ENCODE measurements at places on chromosomes 3 and 15.

DNA sequence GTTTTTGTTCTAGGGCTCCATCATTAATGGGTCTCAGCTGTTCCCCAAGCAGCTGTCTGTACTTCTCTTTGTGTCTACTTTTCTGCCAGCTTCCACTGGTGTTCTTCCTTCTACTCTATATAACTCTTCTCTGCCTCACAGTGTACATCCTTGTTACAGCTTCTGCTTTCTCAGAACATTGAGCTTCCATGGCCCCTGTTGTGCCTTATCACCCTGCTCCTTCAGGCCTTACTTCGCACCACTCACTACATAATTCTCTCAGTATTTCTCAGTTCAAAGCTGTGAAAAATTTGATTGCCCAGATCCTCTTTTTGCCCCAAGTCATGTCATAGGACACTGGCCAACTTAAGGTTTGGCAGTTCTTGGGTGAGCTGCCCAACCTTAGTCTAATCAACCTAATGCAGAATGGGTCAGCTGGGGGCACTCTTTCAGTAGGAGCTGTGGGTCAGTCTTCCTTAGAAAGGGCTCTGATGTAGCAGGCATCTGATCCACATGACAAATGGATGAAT lies 28.9 kb downstream of the CSTA start:
- DNase-seq = no peak

GRCh38 chr15:100842756-100843730 lies 36.6 kb upstream of the ALDH1A3 start:
- no peak for DNase-seq

GRCh38 chr15:31469786-31470525 lies 143.3 kb downstream of the KLF13 start:
- DNase-seq = no peak

DNA sequence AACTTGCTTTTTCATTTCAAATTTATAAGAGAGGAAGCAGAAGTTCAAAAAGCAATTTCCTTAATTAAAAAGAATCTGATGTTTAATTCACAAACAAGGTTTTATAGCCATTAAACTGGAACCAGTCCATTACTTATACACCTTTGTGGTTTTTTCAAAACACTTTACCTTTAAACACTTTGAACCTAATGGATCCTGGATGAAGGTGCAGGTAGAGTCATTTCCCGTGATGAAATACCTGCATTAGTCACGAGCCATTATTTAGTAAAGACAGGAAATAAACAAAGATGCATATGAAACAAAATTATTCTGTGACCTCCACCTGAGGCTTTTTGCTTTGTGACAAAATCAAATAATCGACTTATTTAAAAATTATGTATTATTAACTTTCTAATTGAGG lies 341.7 kb upstream of the UBE2E2 start:
- no peak for DNase-seq

DNA sequence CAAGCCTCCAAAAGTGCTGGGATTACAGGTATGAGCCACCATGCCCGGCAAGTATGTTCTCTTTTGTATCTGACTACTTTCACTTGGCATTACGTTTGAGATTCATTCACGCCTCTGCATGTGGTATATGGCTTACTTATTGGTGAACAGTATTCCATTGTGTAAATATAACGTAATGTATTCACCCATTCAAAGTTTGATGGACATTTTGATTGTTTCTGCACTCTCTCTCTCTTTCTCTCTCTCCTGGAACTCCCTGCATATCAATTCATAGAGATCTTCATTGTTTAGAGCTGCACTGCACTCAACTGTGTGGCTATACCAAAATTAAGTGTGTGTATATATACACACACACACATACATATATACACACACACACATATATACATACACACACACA lies 30.4 kb downstream of the SPPL2A start:
- DNase-seq = no peak

DNA sequence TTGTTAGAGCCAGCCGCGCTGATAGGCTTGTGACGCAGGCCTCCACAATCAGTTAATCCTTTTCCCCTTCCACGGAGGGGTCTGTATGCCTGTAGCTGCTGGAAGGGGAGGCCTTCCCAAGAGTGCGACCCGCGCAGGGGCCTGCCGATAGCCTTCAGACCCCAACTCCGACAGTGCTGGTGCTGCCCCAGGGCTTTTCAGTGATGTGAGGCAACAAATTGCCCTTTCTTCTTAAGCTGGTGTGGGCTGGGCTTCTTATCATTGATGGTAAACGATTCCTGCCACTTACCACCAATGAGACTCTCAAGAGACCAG lies 143.4 kb downstream of the CHSY1 start:
- no peak for DNase-seq

GRCh38 chr15:52717481-52717880 lies 38.3 kb upstream of the ATOSA start:
- DNase-seq = peak; percentile 28

- DNase-seq = no peak
Observed at GRCh38 chr3:153783741-153784480, 337.3 kb upstream of the ARHGEF26 start.

DNA sequence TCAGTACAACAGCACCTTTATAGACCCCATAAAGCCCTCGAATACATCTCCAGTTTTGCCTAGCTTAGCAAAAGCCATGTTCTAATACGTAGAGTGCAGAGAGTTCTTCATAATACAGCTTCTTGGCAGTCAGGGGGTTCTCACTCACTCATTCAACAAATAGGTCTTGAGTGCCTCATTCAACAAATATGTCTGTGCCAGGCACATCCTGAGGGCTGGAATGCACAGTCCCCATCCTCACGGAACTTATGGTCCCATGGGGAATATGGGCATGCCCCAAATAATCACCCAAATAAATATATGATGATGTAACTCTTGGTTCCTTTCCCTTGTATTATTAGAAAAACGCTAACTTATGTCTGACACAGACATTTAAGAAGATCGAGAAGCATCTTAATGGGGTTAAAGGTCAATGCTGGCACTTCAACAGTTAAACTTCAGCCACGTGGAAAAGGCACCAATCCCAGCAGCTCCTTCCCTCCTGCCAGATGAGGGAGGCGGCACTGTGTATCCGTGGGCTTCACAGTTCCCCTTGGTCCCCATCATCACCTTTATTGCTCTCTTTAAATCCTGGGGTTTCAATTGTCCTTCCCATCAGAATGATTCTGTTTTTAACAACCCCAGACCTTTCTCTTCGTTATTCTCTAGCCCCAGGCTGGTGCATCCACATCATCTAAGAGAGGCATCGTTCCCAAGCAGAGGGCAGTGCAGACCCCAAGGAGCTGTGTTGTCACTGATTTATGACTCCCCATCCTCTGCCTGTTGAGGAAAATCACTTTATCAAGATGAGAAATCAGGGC lies 18.9 kb upstream of the SEMA5B start:
- no peak for DNase-seq

DNA sequence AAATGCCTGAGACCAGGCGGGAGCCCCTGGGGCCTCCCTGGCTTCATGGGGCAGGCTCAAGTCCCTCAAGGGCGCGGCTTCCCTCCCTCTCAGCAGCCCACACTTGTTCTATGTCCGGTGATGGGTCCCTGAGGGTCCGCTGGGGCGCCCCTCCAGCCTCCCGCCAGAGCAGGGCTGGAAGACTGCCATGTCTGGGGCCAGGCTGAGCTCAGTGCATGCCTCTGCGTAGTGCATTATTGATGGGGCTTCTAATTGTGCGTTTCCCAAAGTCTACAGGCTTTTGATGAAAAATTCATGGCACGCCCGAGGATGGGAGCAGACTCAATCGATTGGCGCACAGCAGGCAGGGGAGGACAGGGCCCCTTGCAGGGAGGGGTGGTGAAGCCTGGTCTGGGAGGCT lies 51.3 kb downstream of the CYP11A1 start:
- DNase-seq = no peak

GRCh38 chr15:84570164-84570735 lies 30.6 kb upstream of the ZSCAN2 start:
- no peak for DNase-seq

DNA sequence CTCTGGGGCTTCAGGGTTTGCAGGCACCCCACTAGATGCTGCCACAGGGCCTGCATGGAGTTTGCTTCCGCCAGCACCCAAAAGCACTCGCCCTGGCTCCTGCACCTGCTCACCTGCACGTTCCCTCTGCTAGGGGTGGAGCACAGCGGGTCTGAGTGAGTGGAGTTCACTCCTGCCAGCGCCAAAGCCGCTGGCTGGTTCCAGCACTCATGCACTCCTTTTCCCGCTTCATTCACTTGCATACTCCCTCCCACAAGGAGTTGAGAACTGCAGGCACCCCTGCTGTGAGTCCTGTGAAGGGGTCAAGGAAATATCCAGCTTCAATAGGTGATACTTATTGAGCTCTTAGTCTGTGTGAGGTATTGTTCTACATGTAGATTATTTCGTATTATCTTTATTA lies 537.5 kb downstream of the NR2F2 start:
- no peak for DNase-seq

DNA sequence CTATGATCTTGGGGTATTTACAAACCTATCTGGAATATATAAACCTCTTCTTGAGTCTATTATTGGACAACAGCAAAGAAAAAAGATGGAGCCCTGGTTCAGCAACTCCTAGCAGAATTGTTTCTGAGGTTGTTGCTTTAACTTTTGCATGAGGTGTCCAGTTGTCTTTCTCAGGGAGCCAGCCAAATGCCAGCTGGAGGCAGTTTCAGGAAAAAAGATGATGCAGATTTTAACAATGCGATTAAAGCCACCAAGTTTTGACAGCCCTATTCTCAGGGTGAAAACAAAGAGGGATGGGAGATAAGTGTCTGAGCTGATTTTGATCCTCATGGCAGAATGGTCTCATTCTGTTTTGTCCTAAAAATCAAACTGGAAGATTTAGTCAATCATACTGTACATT lies 181.6 kb upstream of the RASGRP1 start:
- DNase-seq = no peak

- no peak for DNase-seq
Observed at GRCh38 chr3:143011705-143012104, 10.3 kb downstream of the U2SURP start.

DNA sequence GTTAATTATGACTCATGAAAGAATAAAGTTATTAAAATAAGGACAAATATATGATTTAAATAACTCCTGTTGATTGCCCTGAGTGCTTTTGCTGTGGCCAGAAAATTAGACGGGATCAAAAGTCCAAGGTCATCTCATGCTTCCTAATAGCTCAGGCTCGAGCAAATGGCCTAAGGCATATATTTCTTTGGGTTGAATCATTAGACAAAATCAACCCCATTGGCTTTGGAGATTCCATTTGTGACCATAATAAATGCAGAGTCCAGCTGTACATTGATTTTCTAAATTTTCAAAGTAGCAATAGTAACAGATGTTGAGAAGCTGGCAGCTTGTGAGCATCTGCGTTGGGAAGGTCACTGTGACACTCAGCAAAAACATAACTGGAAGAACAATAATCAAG lies 464.5 kb upstream of the TGFBR2 start:
- no peak for DNase-seq

GRCh38 chr15:78207641-78208340 lies 26.6 kb downstream of the ACSBG1 start:
- no peak for DNase-seq

GRCh38 chr15:94761574-94761973 lies 530.2 kb downstream of the MCTP2 start:
- no peak for DNase-seq

DNA sequence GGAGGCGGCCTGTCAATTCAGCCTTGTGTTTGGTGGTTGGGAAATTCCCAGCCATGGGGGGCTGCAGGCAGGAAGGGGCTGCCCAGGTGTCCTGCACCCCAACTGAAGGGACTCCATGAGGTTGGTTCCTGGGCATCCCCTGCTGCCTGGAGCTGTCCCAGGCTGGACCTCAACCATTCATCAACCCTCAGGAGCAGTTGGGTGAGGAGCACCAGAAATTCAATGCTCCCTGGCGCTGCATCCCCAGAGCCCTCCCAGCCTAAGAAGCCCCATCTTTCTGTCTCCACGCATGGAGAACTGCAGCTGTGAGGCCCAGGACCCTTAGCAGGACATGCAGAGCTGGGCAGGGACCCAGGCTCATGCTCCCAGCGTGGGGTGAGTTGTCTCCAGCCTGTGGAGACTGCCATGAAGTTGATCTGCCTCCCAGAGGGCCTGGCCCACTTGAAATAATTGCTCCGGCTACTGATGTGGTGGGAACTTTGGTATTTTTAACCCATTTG lies 8.0 kb upstream of the SEMA3B start:
- DNase-seq = no peak

GRCh38 chr15:92811148-92811913 lies 88.8 kb upstream of the CHD2 start:
- peak; percentile 39 for DNase-seq

GRCh38 chr15:65067645-65068402 lies at the start of gene RASL12:
TSS of gene RASL12 (minus strand) at chr15:65067991. CDS start at chr15:65067835, 156 bp downstream.
- no peak for DNase-seq

- peak; percentile 52 for DNase-seq
Observed at GRCh38 chr15:91099616-91099994, 452 bp upstream of the SV2B start.

DNA sequence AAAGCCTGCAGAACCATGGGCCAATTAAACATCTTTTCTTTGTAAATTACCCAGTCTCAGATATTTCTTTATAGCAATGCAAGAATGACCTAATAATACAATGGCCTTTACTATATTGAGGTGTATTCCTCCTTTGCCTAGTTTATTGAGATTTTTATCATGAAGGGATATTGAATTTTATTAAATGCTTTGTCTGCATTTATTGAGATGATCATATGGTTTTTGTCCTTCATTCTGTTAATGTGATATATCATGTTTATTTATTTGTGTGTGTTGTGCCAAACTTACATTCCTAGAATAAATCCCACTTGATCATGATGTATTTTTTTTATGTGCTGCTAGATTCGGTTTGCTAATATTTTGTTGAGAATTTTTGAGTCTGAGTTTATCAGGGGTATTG lies 36.2 kb downstream of the TOPAZ1 start:
- no peak for DNase-seq

- DNase-seq = no peak
Observed at GRCh38 chr3:88462230-88462629, 312.5 kb downstream of the C3orf38 start.

GRCh38 chr15:64619880-64620839 lies 155.2 kb downstream of the RBPMS2 start:
- DNase-seq = no peak

- DNase-seq = peak; percentile 52
Observed at GRCh38 chr15:75620058-75620820, 5.3 kb downstream of the SNUPN start.

- no peak for DNase-seq
Observed at GRCh38 chr3:158269942-158270341, 160.1 kb downstream of the RSRC1 start.

- no peak for DNase-seq
Observed at GRCh38 chr3:126277629-126278378, 79.4 kb downstream of the KLF15 start.

- no peak for DNase-seq
Observed at GRCh38 chr3:159632128-159632527, 356.5 kb upstream of the IL12A start.

GRCh38 chr3:63494646-63495045 lies 157.8 kb upstream of the SNTN start:
- no peak for DNase-seq

All from KBM-7 (cell line).